Lung (tissue), 17 donors: ENCODE measurements at places on chromosomes 1 and 21. TPM values are rescaled to one million over a fixed set of nuclear protein-coding genes. Genes with fewer than 3 reads are reported as not detected.

DNA sequence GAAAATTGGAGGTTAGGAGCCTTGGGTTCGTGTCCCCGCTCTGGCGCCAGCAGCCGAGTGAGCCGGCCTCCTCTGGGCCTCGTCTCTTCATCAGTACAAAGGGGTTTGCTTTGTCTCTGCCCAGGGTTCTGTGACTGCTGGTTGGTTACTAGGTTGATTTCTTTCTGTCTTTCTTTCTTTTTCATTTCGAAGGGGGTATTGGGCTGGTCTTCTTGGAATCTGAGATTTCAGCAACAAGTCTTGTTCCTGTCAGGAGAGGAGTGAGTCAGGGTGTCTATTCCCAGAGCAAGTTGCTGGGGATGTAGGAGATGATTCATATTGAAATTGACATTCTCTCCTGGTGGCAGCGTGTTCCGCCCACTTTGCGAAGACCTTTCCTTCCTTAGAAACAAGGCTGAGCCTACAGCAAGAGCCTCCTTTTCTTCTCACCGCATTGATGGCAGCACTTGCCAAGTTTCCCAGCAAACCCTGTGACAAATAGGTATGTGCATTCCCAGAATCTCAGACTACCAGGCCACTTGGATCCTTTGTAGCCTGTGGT is 79.2 kb downstream of the MAN1C1 start:
- no peak overlapping the region for H3K4me3 ChIP-seq
- peaks cover 57% of the 10 kb centered on the region for H3K4me1 ChIP-seq
- DNase-seq = no peak
- H3K27ac ChIP-seq = peak overlapping the region; percentile 67
- no peaks in the 10 kb centered on the region for H3K36me3 ChIP-seq

The GBP6 gene
- total RNA-seq = 1.3 TPM

DNA sequence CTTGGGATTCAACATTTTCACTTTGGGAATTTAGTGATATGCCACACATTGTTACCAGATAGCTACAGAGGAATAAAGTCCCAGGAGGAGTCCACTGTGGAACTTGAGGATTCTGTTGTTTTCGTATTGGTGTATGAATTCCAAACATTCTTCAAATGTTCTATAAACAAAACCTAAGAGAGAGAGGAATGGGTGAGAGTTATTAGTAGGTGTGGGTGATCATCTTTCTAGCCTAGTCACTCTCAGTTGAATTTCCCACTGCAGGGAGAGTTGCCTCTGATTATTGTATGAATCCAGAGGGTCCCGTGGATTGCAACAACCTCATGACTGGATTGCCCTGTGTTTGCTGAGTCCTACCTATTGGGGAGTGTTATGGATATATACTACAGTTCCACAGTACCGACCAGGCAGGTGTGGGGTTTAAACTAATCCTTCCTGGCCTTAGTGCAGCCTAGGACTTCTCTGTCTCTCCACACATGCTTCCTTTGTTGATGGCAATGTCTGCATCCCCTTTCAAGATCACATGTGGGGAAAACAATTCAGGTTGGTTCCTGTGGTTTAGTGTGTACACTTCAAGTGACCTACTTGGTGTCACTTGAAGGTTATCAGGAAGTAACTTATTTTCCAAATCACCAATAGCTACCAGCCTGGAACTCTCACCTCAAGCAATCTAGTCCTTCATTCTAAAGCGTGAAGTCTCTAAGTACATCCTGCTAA is 91.8 kb downstream of the ADCY10 start:
- H3K27me3 ChIP-seq = no peaks in the 10 kb centered on the region
- no peaks in the 10 kb centered on the region for H3K36me3 ChIP-seq
- no peak overlapping the region for H3K27ac ChIP-seq

DNA sequence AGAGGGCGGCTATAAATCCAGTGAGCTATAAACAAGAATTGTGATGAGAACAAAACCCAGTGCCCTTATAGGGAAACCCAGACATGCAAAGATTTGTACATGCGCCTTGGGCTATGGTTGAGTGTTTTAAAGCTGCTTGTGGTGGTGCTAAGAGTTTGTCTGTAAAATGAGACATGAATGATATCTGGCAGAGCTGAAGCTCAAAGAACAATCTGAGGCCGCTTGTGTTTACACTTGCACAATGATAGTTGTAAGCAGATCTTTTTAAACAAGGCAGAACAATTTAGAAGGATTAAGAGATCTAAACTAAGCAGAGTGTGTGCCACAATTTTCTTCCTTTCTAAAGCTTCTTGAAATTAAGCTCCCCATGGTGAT is 80.4 kb upstream of the ADAMTS5 start:
- H3K4me3 ChIP-seq = no peak overlapping the region
- no peaks in the 10 kb centered on the region for H3K36me3 ChIP-seq
- H3K4me1 ChIP-seq = peaks cover 12% of the 10 kb centered on the region

The OR6K3 gene
- total RNA-seq = 0.09 TPM

- H3K27me3 ChIP-seq = no peaks in the 10 kb centered on the region
- H3K4me1 ChIP-seq = no peaks in the 10 kb centered on the region
- H3K36me3 ChIP-seq = no peaks in the 10 kb centered on the region
Observed at GRCh38 chr1:30729901-30730300, 6.5 kb upstream of the MATN1 start.
